SJCRH30 (cell line): ENCODE measurements at places on chromosomes 16 and 17.

DNA sequence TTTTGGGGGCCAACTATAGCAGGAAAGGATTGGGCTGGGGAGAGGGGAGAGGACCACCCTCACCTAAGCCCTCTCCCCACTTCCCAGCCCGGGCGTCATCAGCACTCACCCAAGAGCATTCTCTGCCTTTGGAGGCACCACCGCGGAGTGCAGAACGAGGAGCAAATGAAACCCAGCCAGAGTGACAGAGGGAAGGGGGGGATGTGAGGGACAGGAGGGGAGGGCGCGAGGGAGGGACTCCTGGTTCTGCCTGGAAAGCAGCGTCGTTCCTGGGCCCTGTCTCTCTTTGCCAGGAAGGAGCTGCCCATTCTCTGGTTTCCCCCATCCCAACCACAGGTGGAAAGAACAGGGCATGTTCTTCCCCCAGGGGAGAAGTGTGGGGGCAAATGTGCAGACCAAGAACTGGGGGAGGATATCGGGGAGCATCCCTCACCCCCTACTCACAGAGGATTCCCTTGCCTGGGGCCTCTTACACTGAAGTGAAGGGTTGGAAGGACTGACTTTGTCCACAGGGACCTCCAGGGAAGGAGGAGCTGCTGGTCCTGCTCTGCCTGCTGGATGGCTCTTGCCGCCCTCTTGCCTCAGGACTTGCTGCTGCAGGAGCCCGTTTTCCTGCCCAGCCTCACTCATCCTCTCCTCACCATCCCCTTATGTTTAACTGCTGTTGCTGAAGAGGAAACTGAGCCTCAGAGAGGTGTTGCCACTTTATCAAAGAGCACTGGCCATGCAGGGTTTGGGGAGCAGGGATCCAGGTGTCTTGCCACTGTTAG lies 3.5 kb upstream of the C17orf113 start:
- no peak for DNase-seq

DNA sequence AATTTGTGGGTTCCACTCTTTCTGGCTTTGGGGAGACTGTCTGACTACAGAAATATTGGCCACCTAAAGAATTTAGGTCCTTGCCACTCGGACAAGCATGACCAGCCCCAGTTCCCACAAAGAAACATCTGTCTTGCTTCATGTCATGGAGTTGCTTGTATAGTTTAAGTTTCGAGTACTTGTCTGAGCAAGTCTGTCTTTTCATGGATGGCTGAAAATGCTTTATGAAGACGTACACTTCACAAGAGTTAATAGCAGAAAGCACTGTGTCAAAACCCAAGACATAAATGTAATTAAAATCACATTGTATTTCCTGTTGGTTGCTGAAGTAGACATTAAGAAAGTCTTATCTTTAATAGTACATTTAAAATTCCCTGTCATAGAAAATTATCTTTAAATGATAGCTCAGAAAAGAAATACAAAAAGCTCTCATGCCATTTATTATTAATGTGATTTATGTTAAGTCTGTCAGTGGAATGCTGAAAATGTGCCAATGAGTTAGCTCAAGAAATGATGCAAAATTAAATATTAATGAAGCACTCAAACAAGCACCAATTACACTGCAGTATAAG lies 29.8 kb upstream of the XYLT2 start:
- no peak for DNase-seq

- peak; percentile 33 for DNase-seq
Measured at GRCh38 chr17:1197379-1197778, 17.6 kb upstream of the ABR start.

DNA sequence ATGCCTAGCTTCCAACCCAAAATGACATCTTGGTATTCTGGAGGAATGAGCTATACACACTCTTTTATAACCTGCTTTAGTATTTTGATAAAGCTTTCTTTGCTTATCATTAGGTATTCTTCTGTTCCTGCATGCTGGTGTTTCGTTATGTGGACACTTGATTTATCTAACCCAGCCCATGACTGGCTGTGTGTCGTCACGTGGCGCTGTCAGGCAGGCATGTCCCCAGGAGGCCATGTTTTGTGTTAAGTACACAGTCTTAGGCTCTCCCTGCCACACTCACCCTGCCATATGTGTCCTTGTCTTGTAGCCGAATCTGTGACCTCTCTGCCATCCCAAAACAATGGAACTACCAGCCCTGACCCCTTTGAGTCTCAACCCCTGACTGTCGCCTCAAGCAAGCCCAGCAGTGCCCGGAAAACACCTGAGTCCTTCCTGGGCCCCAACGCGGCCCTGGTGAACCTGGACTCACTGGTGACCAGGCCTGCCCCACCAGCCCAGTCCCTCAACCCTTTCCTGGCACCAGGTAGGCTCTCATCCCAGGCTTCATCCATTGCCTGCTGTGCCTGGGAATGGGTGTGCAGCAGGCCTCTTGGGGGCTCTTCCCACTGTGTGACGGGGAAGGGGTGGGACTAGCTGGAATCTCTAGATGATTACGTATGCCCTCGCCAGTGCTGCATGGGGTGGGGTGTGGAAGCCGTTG lies 30.8 kb downstream of the B9D1 start:
- no peak for DNase-seq

- DNase-seq = no peak
Measured at GRCh38 chr17:48799069-48799723, 17.8 kb downstream of the TTLL6 start.

DNA sequence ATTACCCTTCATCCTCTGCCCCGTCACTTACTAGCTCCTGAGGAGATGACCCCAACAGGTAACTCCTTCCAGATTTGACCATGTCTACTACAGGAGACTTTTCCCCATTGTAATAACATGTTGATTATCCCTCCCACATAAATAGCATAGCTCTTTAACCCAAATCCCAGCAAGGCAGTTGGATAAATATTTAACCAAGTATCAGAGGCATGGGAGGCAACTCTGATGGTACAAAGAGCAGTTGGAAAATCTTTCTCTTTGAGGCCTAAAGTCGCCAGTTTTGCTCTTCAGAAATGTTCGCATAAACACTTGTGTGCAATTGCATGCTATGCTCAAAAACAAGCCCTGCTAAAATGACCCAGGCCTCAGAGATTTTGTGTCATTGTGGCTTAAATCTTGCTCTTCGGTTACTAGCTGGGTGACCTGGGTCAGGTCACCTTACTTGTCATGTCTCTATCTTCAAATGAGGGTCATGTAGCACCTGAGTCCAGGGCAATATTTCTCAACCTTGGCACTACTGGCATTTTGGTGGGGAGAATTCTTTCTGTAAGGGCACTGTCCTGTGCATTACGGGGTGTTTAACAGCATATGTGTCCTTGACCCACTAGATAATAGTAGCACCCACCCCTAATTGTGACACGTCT lies 48.8 kb downstream of the HSD17B2 start:
- no peak for DNase-seq

- no peak for DNase-seq
Measured at GRCh38 chr17:41967921-41968578, 1.5 kb downstream of the CNP start.

- DNase-seq = no peak
Measured at GRCh38 chr16:56273615-56274014, 82.3 kb downstream of the GNAO1 start.
